HFF-Myc (cell line): ENCODE measurements at places on chromosomes 6 and 20.

DNA sequence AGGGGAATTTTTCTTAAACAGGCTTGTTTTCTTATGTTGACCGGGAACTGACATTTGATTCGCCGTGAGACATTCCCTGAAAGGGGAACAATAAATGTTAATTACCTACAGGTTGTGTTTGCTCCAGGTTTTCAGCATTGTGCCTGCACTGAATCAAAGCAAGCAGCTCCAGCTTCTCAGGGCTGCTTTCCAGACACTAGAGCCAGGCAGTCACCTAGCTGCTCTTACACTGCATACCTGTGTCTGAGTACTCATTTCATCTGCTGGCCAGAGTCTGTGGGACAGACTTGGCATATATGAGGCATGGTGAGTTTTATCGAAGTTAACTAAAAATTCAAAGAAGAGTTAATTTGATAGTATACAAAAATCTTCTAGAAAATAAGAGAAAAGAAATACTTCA lies 951.8 kb upstream of the MAP3K7 start:
- DNase-seq = no peak

- DNase-seq = no peak
These were observed 128.9 kb downstream of the FOXC1 start for GRCh38 chr6:1738558-1739081.

DNA sequence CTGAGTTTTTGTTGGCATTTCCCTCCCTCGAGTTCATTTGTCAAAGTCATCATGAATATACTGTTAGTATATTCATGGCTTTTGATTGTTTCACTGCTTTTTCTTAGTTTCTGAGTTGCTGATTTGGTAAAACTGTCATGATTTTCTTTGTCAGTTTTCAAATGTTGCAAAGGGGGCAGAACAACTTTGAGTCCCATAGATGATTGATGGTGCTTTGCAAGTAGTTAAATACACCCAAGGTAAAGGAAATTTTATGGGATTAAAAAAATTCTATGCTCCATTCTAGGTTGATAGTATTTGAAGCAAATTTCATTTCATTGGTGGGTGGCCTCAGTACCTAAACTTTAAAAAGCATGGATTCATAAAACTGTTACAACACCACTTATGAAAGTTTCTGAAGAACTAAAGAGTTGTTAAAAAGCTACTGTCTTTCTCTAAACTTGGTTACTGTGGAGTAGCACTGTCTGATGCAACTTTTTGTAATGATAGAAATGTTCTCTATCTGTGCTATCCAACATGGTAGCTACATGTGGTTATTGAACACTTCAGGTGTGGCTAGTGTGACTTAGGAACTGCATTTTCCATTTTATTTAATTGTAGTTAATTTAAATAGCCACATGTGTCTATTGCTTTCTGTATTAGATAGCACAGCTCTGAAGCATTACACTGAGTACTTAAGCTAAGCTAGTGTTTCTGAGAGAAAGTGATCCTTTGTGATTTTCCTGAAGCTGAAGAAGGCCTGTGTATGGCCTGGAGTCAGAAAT lies 153.6 kb downstream of the ZFAND3 start:
- no peak for DNase-seq

GRCh38 chr6:144073024-144073423 lies 22.3 kb downstream of the SF3B5 start:
- no peak for DNase-seq

DNA sequence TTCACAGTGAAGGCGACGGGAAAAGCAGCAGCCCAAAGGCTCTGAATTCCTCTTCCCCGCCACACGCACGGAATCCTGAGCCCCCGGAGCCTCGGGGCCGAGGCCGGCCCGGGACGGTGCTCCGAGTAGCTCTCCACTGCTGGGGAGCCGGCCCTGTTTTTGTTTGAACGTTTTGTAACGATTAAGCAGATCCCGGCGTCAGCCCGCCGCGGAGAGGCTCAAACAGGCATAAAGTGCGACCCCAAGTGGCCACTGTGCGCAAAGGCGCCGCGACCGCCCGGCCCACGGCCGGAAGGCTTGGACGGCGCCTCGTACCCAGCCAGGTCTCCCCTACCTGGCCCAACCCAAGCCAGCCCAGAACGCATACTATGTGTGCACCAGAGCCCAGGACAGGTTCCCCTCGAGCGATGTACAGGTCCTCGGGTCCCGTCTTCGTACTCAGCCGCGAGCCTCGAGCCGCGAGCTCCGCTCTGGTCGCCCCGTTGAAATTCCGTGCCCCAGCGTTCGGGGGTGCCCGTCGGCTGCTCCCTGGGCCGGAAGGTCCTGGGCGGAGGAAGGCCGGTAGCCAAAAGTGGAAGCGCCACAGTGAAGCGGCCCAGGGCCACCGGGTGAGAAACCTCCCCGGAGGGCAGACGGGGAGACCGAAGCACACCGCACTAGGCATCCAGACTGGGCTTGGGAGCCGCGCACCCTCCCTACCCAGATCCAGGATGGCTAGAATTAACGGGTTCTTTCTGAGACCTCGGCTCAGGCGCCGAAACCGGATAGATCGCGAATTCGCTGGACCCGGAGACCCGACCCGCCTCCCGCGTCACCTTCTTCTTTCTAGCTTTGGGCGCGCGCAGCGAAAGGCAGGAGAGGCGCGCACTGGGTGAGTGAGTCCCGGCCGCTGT lies 1.2 kb upstream of the MAFB start:
- DNase-seq = peak; percentile 41

- no peak for DNase-seq
These were observed 11.7 kb downstream of the UST start for GRCh38 chr6:148758492-148758891.

GRCh38 chr20:50717974-50718761 lies 13.2 kb upstream of the PARD6B start:
- DNase-seq = no peak

GRCh38 chr20:48146877-48147276 lies 361.6 kb upstream of the SULF2 start:
- no peak for DNase-seq

DNA sequence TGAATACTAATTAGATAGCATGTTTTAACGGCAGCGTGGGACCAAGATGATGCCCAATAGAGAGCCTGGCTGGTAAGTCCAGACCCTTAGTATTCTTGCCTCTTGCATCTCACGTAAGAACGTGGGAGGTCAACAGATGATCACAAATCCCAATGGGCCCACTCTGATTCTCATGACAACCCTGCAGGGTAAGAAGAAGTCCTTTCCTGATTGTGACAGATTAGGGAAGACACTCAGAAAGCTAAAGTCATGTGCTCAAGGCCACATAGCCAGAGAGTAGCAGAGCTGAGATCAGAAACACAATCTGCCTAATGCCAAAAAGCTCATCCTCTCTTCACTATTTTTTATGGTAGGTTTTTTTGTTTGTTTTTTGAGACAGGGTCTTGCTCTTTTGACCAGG lies 103.8 kb downstream of the RALGAPA2 start:
- DNase-seq = no peak

GRCh38 chr6:32838114-32838958 lies at the start of gene TAP2:
Gene TAP2, minus strand, starts transcription at chr6:32838739. Its CDS starts 506 bp downstream, at chr6:32838233.
- peak; percentile 72 for DNase-seq

GRCh38 chr20:49742948-49743347 lies 29.3 kb upstream of the B4GALT5 start:
- no peak for DNase-seq

GRCh38 chr6:111727802-111728201 lies 122.1 kb upstream of the TRAF3IP2 start:
- no peak for DNase-seq

DNA sequence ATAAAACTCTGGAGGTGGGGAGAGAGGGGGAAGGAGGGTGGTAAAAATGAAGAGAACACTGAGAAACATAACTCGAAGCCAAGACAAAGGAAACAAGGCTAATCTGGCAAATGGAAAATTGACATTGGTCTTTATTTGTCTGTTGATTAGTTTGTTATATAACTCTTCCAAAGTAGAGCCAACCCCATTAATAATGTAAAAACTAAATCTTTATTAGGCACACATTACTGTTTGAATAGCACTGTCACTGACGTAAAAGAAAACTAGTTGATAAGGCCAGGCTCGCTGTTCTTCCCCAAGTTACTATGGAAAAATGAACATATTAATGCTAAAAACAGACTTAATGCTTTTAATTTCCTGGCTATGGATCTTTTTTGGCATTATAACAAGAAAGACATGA lies 110.0 kb downstream of the MAP3K5 start:
- DNase-seq = no peak

DNA sequence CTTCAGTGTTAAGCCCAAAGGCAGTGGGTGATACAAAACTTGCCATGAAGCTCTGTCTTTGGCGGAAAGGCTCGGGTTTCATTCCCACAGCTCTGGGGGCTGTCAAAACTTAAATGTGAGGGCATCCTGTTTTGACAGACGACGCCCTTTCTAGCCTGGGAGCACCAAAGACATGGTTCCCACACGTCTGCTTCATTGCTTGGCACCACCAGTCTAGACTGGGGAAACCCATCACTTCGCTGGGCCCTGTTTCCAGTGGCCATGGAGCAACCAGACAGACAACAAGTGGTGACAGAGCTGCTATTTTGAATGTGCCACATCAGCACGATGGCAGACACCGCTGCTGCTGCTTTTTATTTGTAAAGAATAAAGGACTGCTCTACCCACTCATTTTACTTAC lies 127.5 kb downstream of the SASH1 start:
- DNase-seq = no peak

- no peak for DNase-seq
These were observed 204.9 kb downstream of the EPM2A start for GRCh38 chr6:145530454-145530853.

GRCh38 chr6:582370-582769 lies 74.5 kb downstream of the HUS1B start:
- DNase-seq = no peak

DNA sequence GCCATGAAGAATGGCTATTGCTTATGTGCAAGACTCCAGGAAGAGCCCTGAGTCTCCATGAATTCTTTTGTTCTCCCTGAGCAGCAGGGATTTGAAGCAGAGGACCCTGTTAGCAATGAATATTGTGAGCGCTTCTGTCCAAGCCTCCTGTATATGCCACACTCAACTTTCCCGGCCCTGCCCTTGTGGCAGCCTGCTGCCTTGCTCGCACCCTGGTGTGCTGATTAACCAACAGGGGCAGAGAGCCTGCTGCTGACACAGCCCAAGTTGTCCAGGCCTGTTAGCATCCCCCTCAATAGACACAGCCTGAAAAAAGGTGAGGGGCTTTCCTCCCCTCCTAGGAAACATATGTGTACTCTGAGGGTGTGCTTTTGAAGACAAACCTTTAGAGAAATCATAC lies 131.4 kb downstream of the BMP2 start:
- DNase-seq = no peak

- no peak for DNase-seq
These were observed 29.8 kb downstream of the DIDO1 start for GRCh38 chr20:62896526-62896925.

DNA sequence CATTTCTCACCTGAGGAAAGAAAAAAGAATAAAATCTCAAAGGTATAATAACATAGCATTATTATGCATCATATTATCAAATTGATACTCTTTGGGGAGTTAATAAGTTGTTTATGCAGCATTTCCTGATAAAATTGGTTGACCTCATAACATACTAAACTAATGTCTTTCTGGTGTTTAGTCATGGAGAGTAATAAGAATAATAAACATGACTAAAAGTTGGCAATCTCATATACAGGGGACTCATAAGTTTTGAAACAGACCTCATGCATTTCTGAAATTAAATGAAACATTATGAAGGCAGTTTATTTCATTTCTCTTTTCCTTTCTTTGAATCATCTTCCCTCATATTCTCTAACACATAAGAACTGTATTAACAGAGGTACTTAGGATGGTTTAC lies 60.5 kb upstream of the PRDM1 start:
- DNase-seq = no peak
